Amygdala (tissue), 56 donors: ENCODE measurements at places on chromosomes 4 and X.

GRCh38 chrX:16843208-16843909 is 26.8 kb downstream of the RBBP7 start:
- DNase-seq, result no peak

DNA sequence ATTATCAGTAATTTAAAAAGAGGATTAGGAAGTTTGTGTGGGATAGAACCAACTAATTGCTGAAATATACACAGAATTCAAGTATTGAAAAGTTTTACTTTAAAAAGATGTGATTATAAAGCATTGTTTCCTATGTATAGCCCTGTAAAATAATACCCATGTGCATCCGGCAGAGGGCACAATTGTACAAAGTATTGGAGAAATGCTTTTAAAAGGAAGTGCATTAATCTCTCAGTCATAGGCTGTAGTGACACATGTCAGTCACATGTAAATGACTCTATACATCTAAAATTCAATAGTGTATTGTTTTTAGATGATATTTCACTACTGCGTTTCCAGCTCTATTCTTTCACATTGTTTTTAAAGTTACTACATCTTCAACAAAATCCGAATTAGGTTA is 9.7 kb upstream of the GEMIN8 start:
- DNase-seq, result no peak

- DNase-seq, result no peak
Observed at GRCh38 chr4:3263053-3263875, 14.3 kb downstream of the MSANTD1 start.

DNA sequence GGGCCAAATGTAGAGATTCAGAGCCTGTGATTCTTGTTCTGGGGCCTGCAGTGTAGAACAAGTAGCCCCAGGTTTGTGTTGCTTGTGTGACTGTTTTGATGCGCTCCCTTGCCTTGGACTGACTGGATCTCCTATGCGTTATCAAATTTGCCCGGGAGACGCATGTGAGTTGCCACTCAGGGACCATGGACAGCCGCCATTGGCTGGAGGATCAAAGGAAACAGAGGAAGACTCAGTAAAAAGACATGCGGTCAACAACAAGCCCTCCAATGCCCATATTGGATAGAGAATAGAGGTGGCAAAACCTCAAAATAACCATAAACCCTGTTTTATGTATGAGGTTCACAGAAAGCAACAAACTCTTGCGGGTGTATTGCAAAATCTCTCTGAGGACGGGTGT is 327.5 kb upstream of the IGFBP7 start:
- no peak for DNase-seq

DNA sequence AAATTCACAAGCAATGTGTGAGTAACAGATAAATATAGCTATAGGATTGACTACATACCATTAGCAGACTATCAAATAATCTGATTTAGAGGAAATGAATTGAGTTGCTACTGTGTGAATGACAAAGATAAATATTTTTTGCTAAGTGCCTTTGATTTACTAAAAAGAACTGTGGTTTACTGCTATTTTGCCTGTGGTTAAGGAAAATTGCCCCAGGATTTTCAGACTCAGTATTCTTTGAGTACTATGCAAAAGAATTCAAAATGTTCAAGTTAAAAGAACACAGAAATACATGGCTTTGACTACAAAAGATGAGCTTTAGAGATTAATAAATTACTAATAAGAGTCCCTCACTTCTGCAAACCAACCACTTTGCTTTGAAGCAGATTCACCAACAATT is 853.8 kb downstream of the ADGRL3 start:
- no peak for DNase-seq

- DNase-seq, result peak; percentile 82
Observed at GRCh38 chr4:68373513-68373912, 23.6 kb upstream of the YTHDC1 start.

DNA sequence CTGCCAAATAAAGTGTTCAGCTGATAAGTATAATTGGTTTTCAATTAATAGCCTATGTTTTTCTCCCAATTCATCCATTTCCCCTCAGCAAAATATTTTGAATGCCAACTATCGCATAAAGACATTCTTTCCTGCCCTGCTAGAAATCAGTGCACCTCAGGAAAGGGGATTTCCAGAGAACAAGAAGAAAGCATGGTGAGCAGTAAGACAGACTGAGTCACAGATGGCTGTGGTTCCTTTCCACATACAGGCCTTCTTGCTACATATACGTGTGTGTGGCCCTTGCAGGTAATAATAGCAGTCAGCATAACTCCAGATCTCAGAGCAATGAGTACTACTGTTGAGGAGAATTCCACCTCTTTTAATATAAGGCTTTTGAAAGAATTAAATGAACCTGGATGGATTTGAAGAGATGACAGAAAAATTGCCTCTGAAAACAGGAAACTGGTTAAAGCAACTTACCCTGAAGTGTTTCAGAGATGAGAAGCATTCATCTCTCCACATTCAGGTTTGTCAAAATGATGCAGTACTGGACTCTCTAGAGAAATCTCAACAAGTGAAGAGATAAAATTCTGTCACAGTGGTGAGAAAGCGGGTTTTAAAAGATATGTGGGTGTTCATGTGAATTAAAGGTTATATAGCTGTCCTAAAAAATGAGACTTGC is 13.6 kb downstream of the GASK1B start:
- DNase-seq, result no peak

DNA sequence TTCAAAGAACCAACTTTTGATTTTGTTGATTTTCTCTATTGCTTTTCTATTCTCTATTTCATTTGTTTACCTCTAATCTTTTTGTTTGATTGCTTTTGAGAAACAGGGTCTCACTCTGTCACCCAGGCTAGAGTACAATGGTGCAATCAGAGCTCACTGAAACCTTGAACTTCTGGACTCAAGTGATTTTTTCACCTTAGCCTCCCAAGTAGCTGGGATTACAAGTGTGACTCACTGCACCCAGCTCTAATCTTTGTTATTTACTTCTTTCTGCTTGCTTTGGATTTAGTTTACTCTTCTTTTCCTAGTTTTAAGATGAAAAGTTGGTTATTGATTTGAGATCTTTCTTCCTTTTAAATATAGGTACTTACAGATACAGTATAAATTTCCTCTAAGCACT is 26.2 kb downstream of the RAB9B start:
- no peak for DNase-seq

DNA sequence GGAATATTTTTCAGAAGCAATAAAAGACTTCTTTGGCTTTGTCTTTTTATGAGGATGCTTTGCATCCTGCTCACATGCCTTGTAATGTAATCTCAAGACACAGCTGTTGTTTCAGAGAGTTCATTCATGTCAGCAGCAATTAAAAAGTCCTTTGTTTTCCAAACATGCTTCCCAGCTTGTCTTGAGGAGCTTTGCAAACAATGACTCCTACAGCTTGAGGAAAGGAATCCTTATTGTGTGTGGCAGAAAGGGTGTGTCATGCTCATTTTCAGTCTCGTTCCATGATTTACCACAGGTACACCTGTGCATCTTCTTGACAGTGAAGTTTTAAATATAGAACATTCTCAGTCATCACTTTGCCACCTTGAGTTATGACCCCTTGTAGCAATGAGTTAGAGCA is 139.2 kb upstream of the AADAT start:
- no peak for DNase-seq

GRCh38 chr4:94354474-94354896 is 11.8 kb upstream of the HPGDS start:
- DNase-seq, result no peak

DNA sequence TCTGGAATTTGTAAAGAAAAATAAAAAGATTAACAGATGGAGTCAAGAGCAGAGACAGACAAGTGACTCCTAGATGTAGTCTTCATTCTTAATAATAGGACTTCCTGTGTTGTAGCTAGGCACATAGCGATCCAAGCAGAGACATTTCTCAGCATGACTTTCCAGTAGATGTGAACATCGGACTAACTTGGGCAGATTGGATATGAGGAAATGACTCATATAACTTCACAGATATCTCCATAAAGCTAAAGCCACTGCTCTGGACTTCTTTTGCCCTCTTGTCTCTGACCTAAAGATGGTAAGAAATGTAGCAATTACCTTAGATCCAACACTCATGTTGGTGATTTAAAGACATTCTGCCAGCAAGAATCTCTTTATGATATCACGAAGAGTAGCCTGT is 131.7 kb downstream of the EPHA5 start:
- no peak for DNase-seq

DNA sequence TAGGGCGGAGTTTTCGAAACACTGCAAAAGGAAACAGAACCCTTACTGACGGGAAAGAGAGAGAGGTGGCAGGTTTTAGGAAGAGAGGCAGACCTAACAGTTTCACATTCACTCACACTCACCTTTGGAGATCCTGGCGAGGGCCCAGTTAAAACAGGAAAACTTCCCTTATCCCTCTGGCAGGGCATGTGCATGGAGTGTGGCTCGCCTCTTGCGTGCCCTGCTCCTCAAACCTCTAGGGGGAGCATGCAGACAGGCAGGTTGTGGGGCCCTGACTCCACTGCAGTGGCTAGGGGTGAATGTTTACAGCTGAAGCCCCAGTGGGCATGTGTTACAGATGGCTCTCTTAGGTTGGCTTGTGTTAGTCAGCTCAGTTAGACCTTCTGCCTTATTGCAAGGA is 451.5 kb downstream of the UBE2NL start:
- no peak for DNase-seq

GRCh38 chr4:85598936-85599335 is 124.0 kb downstream of the ARHGAP24 start:
- no peak for DNase-seq

- DNase-seq, result no peak
Observed at GRCh38 chr4:66625480-66625879, 919.8 kb downstream of the CENPC start.

DNA sequence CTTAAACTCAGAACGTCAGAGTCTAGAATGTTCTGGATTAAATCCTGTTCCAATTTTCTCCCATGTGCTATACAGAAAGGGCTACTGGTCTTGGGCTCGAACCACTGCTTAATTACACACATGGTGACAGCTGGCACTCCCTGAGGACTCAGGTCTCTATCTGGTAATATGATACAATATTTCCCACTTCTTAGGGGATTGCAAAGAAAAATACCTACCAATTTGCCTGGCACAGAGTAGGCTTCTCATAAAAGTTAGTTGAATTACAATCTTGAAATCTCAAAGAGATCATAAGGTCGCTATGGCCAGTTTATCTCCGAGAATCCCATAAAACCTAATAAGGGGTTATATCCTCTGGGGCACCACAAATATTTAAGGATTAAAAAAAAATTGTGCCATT is 8.6 kb downstream of the GPM6B start:
- no peak for DNase-seq

DNA sequence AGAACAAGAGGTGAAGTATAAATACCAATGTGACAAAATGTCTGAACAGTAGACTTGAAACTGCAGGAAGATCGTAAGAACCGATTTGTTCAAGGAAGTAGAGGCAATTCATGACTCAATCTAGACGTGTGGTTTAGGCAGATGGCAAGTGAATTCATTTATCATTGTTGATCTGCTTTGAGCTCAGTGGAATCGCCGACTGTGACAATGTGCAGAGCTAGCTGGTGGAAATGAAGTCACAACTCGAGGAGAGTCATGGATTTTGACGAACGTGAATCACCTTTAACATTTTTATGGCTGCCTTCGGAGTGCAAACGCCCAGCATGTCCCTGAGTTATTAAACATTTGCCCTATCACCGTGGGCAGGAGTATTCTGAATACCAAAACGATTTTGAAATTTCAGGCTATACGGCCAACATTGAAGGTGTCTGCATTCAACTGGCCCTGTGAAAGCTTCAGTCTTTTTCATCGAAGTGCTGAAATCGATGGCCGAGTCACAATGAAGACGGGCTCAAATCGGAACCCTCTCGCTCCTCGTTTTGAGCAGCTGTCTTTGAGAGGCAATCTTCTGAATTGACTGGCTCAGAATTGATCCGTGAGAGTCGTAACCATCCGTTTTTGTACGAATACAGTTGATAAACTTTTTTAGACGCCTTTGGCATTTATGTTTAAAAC is 689 bp upstream of the OGT start:
- no peak for DNase-seq

GRCh38 chrX:2697741-2698299 is 6.7 kb downstream of the CD99 start:
- DNase-seq, result no peak

DNA sequence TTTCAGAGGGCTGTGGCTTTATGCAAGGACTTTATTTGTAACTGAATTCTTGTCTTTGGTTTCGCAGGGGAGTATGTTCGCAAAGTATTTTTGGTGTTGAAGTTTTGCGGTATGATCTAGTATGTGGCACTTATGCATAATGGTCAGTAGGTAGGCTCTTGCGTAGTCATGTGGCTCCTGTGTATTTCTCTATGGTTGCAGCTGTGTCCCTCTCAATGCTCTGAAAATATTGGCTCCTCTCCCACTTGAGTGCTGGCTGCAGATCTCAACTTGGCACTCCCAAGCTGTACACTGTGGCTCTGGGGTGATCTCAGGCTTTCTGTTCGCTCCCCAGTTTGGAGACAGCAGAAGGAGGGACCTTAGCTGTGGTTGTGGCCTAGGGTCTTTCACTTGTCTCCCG is 24.8 kb downstream of the ARMCX5 start:
- DNase-seq, result no peak
